Activated T-cell treated with anti-CD3 and anti-CD28 coated beads, Interleukin-2, amount 50 U/mL, for 72 hours (primary cell): ENCODE measurements at places on chromosomes 13 and 19. TPM values are rescaled to one million over a fixed set of nuclear protein-coding genes. Genes with fewer than 3 reads are reported as not detected.
A peak's percentile ranks its signal among the peaks of the same experiment; 100 is the strongest.

DNA sequence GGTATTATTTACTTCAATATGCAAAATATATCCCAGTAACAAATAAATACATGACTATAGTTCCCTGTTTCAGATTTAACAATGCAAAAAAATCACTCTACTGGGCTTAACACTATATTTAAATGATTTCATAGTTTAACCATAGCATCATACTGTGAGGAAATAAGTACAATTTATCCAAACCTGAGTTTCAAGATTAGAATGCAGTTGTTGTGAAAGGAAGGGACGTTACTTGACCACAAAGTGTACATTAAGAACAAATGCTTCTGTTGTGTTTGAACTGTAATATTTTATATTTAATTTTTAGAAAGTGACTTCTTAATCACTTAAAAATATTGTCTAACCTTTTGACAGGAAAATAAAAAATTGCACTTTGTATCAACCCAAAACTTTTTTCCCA, 1747.9 kb upstream of the SPRY2 start:
- DNase-seq: no peak

The CLASRP gene
- 110 TPM for total RNA-seq

The GPR12 gene
- total RNA-seq: not detected

GRCh38 chr13:49777746-49778614, 14.5 kb downstream of the KPNA3 start:
- DNase-seq: no peak

GRCh38 chr19:55528030-55528803, 8.7 kb downstream of the SBK2 start:
- DNase-seq: no peak

DNA sequence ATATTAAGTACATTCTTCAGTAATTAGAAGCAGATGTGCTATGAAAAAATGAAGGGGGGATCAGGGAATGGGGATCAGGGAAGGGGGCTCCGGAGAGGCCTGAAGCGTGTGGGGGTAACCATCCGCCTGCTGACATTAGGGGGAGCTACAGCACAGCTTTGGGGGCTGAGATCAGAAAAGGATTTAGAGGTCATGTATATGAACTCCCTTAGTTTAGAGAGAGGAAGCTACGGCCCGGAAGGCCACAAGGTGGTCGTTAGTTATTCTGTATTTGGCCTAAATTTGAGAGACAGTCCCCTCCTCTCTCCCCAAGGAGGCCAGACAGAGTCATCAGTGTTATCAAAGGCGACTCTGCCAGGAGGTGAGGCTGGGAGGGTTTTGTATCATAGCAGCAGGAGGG, 99.0 kb downstream of the TM9SF2 start:
- DNase-seq: no peak

The SLC6A16 gene
- total RNA-seq: 3.0 TPM

The MBD3L3 gene
- not detected for total RNA-seq

DNA sequence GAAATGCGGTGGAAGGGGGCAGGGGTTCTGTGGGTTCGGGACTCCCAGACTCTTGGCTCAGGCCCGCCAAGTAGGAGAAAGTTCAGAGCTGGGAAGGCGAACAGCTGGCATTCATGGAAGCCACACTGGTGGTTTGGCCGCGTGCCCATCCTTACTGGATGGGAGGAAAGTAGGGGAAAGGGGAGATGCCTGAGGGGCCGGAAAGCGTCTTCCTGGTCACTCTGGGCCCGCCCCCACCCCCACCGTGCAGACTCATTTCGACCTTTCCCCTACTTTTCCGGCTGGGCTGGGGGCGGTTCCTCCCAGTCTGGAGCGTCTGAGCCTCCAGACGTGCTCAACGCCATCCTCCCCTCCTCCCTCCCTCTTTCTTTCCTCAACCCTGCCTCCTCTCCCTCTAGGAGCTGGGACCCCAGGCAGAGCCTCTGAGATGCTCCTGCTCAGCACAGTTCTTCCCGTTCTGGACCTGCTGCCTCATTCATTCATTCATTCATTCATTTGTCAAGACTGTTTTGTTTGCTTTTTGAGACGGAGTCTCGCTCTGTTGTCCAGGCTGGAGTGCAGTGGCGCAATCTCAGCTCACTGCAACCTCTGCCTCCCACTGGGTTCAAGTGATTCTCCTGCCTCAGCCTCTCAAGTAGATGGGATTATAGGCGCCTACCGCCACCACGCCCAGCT, 3.5 kb downstream of the ANGPTL4 start:
- no peak for DNase-seq

The CBLC gene
- total RNA-seq: not detected

- no peak for DNase-seq
Observed at GRCh38 chr13:90783273-90783672, 564.2 kb upstream of the MIR17HG start.

GRCh38 chr13:73657821-73658540, 476.2 kb downstream of the KLF12 start:
- DNase-seq: no peak

GRCh38 chr19:19627621-19628500, at the start of gene LPAR2:
TSS of gene LPAR2 (minus strand) at chr19:19628220. CDS start at chr19:19627275, 945 bp downstream.
- DNase-seq: peak; percentile 69

The LGALS14 gene
- 9.5 TPM for total RNA-seq

The PRSS57 gene
- total RNA-seq: not detected

GRCh38 chr13:76965759-76966421, 17.6 kb downstream of the ACOD1 start:
- no peak for DNase-seq

GRCh38 chr19:57057036-57057686, 62.6 kb upstream of the USP29 start:
- DNase-seq: no peak

The KIR2DL1 gene
- 0.24 TPM for total RNA-seq

GRCh38 chr19:17348700-17349099, 11.3 kb downstream of the GTPBP3 start:
- DNase-seq: no peak

GRCh38 chr13:98459171-98459681, 117.7 kb downstream of the STK24 start:
- DNase-seq: no peak

The TTYH1 gene
- total RNA-seq: 0.32 TPM

DNA sequence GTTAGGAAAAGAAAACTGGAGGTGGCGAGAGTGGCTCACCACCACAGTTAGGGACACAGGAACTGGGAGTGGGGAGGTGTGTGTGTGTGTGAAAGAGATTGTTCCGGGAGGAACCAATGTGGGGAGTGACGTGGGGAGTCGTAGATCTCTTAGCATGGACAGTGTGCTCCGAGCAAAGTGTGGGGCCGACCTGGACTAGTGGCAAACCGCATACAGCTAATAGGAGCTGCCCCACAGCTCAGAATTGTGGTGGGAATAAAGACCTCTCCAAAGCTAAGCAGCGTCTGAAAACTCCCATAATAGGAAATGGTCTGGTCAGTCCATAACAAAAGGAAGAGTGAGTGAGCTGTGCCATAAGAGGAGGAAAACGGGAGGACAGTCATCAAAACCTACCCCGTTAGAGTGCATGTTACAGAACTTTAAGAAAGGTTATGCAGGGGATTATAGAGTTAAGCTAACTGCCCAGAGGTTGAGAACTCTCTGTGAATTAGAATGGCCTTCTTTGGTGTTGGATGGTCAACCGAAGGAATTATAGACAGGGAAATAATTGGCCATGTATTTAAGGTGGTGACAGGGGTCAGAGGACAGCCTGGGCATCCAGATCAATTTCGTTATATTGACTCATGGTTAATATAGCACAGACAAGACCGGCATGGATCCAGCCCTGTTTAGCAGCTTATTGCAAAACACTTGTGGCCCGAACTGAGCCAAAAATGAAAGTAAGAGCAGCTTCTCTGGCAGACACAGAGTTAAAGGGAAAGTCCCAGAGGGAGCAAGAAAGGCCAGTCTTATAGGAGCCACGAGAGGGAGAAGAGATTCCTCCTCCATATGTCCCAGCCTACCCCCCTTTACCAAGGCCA, 8.9 kb upstream of the SLC15A1 start:
- DNase-seq: no peak

The ATP4A gene
- not detected for total RNA-seq

The BRSK1 gene
- total RNA-seq: 13.0 TPM

DNA sequence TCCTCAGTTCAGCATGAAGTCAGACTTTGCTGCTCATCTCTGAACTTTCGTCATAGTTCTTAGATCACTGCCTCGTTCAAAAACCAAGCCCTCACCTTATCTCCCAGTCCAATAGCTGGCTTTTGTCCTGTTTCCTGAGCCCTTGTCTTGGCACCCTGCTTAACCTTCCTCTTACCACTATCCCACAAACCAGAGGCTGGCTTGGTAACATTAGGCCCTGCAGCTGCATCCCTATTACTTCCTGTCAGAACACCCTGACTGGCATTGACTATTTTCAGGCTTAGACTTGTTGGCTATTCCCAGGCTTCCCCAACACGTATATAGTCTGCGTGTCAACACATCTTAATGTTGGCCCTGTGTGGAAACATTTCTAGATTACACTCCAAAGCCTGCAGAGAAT, 172.4 kb downstream of the VWA8 start:
- no peak for DNase-seq

DNA sequence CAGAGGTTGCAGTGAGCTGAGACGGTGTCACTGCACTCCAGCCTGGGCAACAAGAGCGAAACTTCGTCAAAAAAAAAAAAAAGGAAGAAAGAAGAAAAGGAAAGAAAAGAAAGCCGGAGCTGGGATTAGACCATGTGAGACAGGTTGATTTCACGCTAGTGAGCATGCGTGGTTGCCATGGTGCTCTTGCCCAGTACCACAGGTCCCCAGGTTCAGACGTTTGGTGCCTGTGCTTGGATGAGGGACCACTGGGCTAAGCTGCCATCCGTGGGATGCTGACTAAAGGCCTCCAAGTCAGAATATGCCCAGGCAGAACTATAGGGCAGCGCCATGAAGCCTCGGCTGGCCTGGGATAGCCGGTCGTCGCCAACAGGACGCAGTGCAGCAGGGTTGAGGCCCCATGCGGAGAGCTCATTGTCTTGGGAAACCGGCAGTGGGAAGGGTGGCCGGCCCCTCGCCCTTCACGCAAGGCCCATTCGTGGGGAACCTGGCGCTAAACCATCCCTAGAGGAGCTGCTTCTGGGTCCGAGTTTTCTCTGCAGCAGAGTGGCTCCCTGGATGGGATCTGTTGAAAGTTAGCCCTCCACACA, 7.2 kb upstream of the TEX101 start:
- DNase-seq: no peak

GRCh38 chr19:13095934-13096927, 6.4 kb downstream of the LYL1 start:
- DNase-seq: no peak

GRCh38 chr19:30106417-30107095, 164.5 kb downstream of the URI1 start:
- DNase-seq: no peak

- DNase-seq: no peak
Observed at GRCh38 chr19:3698386-3698950, 1.8 kb downstream of the PIP5K1C start.

- DNase-seq: no peak
Observed at GRCh38 chr13:111667757-111668156, 347.3 kb downstream of the TEX29 start.

- DNase-seq: no peak
Observed at GRCh38 chr13:68696907-68697306, 1410.7 kb upstream of the ATXN8OS start.

- DNase-seq: no peak
Observed at GRCh38 chr13:20320885-20321284, 88.8 kb upstream of the GJB6 start.

The TJP3 gene
- 5.8 TPM for total RNA-seq

The GZMM gene
- total RNA-seq: 23.5 TPM

The CAPS gene
- 20.9 TPM for total RNA-seq

The SLC17A7 gene
- total RNA-seq: 0.74 TPM

DNA sequence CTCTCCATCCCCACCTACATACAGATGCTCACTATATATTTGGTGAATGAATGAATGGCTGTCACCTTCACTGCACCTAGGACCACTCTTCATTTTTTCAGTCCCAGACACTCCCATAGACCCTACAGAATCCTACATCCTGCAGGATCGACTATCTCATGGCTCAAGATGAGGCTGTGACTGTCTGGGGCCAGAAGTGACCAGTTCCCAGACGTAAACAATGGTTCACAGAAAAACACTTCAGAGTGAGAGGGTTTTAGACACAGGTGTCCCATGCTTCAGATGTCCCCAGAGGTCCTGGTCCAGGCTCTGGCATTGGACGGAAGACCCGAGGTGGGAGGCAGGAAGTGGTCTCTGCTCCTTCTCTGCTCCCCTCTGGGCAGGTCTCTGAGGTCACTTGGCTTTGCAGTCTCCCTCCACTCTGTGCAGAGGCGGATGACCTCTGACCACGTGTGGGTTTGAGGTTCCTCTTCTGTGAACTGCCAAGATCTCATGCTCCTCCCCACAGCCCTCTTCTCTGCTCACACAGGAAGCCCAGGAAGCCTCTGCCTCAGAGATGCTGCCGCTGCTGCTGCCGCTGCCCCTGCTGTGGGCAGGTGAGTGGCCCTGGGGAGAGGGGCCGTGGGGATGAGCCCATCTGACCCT, 24.9 kb downstream of the SIGLEC7 start:
- peak; percentile 39 for DNase-seq

DNA sequence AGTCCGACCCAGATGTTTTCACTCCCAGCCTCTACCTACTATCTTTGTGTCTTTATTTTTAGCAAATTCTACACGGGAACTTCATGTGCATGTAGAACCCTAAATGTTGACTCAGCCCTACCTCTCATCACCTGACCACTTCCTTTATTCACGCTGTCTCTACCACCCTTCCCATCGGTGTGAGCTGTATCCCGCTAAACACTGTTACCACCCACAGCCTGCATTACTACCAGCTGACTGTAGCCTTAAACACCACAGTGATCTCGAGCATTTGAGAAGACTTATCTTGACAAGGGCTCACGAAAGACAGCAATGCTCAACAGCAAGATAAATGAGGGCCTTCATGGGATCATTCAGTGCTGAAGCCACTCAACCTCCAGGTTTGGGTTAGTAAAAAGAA, 15.1 kb downstream of the NCR1 start:
- no peak for DNase-seq

The IGFL2 gene
- not detected for total RNA-seq

DNA sequence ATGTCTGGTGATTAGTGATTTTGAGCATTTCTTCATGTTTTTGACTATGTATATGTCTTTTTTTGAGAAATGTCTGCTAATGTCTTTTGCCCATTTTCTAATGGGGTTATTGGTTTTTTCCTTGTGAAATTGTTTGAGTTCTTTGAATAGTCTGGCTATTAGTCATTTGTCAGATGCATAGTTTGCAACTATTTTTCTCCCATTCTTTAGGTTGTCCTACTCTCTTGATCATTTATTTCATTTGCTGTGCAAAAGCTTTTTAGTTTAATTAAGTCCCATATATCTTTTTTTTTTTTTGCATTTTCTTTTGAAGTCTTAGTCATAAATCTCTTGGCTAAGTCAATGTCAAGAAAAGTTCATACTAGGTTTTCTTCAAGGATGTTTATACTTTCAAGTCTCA, 449.8 kb downstream of the DACH1 start:
- no peak for DNase-seq

GRCh38 chr13:78197231-78197630, 278.6 kb upstream of the EDNRB start:
- DNase-seq: no peak

- DNase-seq: no peak
Observed at GRCh38 chr19:17136021-17136420, 60.4 kb downstream of the MYO9B start.

The CD33 gene
- total RNA-seq: 1.7 TPM

DNA sequence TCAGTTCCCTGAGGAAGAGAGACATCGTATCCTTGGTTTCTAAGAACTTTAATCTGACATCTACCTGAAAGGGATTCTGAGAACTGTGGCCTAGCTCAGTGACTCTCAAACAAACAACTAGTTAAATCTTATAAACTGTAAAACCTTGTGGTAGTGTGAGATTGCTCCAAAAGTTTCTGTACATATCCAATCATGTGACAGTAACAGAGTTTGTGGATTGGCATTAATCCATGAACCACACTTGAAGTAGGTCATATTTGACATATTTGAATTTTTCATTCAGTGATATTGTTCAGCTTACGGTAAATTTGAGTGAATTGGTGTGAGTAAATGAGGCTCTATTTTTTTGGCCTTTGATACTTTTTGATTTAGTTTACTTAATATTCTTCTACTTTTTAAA, 15.0 kb downstream of the TDRD3 start:
- no peak for DNase-seq
